NCI-H460 (cell line): ENCODE measurements at places on chromosomes 16 and 17. TPM values are rescaled to one million over a fixed set of nuclear protein-coding genes. Genes with fewer than 3 reads are reported as not detected.

DNA sequence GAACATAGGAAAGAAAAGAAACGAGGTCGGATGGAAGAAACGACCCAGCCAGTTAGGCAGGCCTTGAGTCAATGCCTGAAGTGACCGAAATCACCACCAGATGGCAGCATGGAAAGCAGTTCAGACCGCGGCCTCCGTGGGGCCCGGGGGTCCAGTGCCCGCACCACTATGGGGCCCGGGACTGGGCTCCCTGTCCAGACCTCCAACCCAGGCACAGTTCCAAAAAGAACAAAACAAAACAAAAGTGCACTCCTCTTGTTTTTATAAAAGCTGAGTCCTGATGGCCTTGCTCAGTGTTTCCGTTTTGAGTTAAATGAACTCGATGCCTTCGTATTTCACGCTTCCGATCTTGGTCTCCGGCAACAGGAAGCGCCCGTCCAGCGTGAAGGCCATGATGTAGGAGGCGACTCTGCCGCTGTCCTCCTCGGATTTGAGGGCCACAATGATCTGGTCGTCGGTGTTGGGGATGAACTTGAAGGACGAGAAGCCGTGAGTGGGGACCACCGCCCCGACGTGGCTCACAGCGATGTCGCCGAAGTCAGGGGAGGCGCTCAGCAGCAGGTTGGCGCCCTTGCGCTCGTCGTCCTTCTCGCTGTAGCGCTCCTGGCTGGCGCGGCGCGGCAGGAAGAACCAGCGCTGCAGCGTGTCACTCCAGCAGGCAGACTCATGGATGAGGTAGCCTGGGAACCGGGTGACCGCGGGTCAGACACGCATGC, 13.7 kb upstream of the LGALS3BP start:
- peak; percentile 50 for DNase-seq

DNA sequence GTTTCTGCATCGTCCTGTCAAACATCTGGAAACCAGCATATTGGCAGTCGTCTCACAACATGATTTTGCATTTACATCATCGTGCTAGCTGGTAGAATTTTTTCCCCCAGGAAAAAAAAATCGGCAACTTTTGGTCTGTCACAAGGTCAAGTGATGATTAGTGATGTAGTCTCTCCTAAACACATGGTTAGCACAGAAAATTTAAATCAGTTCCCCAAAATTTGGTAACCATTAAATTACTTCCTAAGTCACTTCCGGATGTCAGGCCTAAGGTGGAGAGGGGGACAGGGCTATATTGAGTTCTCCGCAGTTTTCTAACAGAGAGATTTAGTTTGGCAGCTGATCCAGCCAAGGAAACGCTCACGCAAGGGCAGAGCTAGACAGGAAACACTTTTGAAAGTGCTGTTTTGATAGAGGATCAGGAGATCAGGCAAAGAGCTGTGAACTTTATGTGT, 271.0 kb upstream of the TBX2 start:
- no peak for DNase-seq

GRCh38 chr17:7060165-7060891, 16.4 kb upstream of the SLC16A11 start:
- DNase-seq, result peak; percentile 26

- no peak for DNase-seq
Observed at GRCh38 chr16:9847146-9847545, 335.1 kb downstream of the GRIN2A start.

DNA sequence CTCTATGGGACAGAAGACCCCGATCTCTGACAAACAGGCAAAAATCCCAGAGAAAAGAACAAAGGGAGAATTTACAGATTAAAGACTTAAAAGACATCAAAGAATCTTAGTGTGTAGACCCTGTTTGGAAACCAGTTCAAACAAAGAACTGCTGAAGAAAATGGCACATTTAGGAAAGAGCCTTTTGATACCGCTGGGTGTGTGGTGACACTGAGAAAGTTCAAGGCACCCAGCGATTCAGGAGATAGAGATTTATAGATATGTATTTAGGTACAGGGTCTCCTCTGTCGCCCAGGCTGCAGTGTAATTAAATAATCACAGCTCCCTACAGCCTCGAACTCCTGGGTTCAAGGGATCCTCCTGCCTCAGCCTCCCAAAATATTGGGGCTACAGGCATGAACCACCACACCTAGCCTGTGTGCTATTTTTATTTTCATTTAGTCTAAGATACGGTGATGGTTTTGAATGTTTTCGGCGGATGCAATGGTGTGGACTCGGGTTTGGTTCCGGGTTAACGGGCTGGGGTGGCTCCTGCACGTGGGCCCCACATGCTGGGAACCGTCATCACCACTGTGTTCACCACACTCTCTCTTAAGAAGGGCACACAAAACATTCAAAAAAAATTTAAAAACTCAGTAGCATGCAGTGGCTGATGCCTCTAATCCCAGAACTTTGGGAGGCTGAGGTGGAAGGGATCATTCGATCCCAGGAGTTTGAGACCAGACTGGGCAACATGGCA, 114.0 kb downstream of the ZNF778 start:
- no peak for DNase-seq

- no peak for DNase-seq
Observed at GRCh38 chr16:22871861-22872260, 57.9 kb downstream of the HS3ST2 start.

DNA sequence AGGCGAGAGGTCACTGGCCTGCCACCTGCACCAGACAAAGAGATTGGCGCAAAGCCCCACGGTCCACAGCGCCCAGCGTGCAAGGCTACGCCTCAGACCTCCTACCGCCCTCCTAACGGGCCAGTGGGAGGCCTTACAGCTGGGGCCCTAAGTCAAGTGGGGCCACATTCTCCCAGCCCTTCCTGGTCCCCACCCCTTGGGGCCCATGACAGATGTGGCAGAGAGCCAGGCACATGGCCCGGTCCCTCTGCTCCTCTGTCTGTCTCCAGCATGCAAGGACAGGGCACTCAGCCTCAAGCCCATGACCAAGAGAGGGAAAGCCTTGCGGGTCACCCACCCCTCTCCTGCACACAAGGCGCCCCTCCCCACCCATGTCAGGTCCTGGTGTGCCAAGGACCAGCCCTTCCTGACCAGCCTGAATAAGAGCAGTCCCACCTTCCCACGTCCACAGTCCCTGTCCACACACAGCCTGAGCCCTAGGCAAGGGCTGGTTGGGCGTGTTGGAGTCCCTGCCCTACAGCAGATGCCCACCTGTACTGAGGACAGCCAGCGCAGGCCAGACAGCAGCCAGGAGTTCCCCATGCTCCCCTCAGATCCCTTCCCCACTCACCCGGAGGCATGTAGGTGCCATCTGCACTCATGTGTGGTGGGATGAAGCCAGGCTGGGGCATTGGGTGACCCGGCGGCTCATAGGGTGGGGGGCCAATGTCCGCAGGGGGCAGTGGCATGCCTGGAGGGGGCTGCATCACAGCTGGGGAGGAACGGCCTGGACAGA, 25.3 kb downstream of the CDIP1 start:
- DNase-seq, result no peak

GRCh38 chr16:865026-865425, 64.5 kb upstream of the GNG13 start:
- DNase-seq, result no peak

DNA sequence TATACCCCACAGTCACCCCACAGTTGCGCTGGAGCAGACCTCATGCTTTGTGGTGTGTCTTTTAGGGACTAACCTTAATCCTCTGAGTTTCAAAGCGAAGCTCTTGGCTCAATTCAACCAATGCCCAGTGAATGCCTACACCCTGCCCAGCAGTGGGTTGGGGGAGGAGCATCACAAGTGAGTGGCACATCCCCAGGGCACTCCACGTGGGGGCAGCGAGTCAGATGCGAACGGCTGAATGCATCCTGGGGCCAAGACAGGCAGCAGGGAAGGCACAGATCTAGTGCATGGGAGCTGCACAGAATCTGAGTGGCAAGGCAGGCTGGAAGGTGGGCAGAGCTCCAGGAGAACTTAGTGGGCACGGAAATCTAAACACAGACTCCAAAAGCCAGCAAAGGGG, 39.2 kb downstream of the IFT140 start:
- no peak for DNase-seq

DNA sequence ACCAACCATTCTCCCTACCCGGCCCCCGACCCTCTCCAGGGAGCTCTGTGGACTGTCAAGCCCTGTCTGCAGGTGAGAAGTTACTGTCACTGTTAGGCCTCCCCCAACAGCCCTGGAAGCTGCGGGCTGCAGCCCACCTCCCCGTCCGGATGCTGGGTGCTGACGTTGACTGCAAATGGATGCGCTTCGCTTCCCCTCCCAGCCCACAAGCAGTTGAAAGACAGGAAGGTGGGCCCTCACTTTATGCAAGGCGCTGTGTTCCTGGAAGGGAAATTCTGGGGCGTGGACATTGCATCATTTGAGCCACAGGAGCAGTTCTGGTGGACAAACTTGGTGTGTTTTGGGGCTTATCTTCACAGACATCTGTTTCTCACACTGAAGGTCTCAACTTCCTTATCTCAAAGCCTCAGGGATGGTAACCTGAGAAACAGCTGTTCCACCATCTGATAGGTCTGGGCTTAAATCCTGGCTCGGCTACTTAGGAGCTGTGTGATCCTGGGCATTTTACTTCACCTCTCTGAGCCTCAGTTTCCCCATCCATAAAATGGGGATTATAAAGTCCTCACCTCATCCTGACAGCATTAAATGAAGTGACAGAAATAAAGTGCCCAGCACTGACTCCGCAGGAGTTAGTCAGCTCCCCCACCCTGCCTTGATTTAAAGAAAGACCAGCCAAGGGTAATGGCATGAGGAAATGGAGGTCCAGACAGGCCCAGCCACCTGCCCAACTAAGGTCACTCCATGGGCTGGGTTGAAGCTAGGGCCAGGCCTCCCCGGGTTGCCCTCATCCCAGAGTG, 4.6 kb upstream of the DRC7 start:
- DNase-seq, result no peak

DNA sequence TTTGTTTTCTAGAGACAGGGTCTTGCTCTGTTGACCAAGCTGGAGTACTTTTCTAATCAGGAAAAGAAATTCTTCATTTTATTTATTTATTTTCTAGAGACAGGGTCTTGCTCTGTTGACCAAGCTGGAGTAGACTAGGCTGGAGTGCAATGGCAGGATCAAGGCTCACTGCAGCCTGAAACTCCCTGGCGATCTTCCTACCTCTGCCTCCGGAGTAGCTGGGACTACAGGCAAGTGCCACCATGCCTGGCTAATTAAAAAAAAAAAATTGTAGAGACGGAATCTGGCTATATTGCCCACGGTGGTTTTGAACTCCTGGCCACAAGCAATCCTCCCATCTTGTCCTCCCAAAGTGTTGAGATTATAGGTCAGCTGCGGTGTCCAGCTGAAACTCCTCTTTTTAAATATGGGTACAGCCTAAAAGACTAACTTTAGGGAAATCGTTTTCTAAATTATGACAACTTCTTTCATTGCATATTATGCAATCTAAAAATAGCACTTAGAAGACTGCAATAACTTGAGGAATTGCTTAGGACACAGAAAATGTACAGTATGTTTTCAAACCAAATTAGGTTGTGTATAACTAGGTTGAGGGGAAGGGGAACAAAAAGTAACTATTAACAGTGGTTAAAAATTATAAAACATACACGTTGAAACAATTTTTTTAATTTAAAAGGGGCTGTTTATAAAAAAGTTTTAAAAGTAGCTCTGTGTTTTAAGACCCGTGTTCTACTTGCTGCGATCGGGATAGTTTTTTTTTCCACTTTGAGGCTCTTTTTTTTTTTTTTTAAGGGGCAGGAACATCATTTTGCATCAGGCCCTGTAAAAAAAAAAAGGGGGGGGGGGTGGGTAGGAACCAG, 4.7 kb downstream of the PRAC1 start:
- DNase-seq, result no peak

- DNase-seq, result no peak
Observed at GRCh38 chr17:37789771-37790541, 45.1 kb upstream of the HNF1B start.

DNA sequence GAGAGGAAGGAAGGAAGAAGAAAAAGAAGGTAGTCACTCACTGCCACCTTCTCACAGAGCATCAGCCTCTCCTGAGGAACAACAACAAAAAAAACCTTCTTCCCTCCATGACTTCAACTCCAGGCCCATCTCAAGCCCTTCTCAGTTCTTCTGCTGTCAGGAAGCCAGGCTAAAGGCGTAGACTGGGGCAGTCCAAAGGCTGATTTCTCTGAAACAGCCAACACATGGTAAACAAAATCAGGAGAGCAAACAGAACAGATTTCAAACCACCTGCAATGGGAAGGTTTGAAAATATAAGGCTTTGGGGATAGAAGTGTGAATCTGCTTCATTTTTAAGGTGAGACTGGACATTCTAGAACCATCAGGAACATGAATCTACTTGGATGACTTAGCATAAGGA, 157.3 kb upstream of the DNAH9 start:
- DNase-seq, result no peak

DNA sequence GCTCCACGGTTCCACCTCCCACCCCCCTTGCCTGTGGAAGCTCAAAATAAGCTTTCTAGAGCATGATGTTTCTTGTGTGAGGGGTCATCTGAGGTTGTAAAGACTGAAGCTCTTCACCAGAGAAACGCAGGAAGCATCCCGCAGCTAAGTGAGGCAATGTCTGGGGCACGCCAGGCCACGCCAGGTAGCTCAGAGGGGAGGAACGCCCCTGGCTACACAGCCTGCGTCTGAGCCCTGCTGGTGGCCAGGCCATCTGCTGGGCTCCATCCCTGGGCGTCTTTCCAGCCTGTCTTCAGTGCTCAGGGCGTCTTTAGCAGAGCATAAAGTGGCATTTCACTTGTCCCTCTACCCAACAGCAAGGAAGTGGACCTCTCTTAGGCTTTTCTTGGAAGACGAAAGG, 15.2 kb downstream of the SOCS3 start:
- DNase-seq, result no peak

- DNase-seq, result no peak
Observed at GRCh38 chr17:18185391-18185790, 1.8 kb downstream of the ALKBH5 start.

GRCh38 chr16:27820646-27821345, 242.7 kb downstream of the GSG1L start:
- DNase-seq, result no peak

DNA sequence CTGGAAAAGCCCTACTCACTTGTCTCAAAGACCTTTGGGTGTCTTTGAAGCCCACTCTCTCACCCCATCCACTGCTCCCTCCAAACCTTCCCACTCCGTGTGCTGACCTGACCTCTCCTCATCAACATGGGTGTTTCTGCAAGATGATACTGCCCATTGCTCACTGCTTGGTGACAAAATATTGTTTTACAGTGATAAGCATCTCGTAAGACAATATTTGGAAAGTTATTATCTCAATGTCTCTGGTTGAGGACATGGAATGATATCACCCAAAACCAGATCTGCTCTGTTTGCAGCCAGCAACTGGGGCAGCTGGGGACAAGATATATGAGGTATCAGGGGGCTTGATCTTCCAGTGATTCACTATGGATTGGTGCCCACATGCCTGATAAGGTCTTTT, 195.8 kb downstream of the SALL1 start:
- no peak for DNase-seq

The DLX4 gene
- total RNA-seq, result 0.12 and 0.54 TPM in 2 replicates

The KRTAP9-2 gene
- not detected in 2 replicates for total RNA-seq

The GDPD1 gene
- 18.2 and 21.3 TPM in 2 replicates for total RNA-seq

The SLC38A8 gene
- not detected in 2 replicates for total RNA-seq

The OR1A1 gene
- not detected in 2 replicates for total RNA-seq

The PRAC2 gene
- not detected in 2 replicates for total RNA-seq

The DLX3 gene
- total RNA-seq, result not detected in 2 replicates

The CEP295NL gene
- 0.20 and 0.35 TPM in 2 replicates for total RNA-seq
